ENCODE measurements at places on chromosomes 7 and 10. TPM values are rescaled to one million over a fixed set of nuclear protein-coding genes. Genes with fewer than 3 reads are reported as not detected.

DNA sequence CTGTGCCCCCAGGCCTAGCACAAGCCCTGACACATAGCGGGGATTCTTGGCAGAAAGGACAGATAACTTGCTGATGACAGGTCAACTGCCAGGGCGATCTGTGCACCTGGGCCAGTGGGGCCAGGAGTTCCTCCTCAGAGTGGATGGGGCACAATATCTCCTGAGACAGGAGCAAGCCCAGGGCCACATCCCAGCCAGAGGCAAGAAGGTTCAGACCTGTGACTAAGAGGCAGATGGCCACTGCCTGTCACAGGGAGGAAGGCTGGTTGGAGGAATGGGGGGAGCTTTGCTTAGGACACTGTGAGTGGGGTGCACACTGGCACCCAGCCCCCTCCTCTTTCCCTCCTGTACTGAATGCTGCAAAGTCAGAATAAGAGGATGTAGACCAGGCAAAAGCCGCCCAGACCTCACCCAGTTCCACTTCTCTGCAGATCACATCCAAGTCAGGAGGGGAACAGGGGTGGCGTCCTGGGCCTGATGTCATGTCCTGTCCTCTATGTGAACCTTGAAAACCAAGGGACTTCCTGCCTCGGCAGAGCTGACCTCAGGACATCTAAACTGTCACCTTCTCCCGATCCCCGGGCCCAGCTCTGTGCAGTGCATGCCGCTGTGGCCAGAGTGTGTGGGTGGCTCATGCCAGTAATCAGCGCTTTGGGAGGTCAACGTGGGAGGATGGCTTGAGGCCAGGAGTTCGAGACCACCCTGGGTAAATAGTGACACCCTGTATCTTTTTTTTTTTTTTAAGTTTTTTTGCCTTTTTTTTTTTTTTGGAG is 1.3 kb downstream of the GUSB start:
- H3K27ac ChIP-seq = peak overlapping the region; percentile 70
- peaks cover 10% of the 10 kb centered on the region for H3K4me1 ChIP-seq
- H3K27me3 ChIP-seq = no peaks in the 10 kb centered on the region
- peak; percentile 49 for DNase-seq

GPR85 gene
- total RNA-seq = not detected

GRCh38 chr10:44402465-44403195 is 17.7 kb upstream of the CXCL12 start:
- no peak overlapping the region for H3K4me3 ChIP-seq
- H3K4me1 ChIP-seq = no peaks in the 10 kb centered on the region
- no peak overlapping the region for H3K27ac ChIP-seq
- no peak for DNase-seq

SNX10 gene
- 41.8 TPM for total RNA-seq

GRCh38 chr7:106793015-106793975 is 71.8 kb upstream of the PIK3CG start:
- no peak overlapping the region for H3K27ac ChIP-seq
- peak; percentile 46 for DNase-seq
- no peak overlapping the region for H3K4me3 ChIP-seq
- peaks cover 5% of the 10 kb centered on the region for H3K36me3 ChIP-seq

DNA sequence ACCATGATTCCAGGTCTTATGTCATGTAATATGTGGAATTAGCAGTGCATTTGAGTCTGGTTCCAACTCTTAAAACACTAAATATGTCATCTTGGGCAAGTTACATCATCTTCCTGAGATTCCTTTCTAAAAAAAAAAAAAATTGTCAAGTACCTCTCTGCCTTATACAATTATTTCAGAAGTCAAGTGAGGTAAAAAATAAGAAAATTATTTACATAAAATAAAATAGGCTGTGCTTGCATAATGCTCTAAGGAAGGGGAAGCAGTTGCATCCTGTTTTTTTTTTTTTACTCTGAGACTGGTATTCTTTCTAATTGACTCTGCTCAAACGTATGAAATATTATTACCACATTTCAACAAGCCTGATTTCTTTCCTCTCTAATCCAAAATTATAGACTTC is 55.1 kb upstream of the SEMA3A start:
- no peaks in the 10 kb centered on the region for H3K4me1 ChIP-seq
- no peak overlapping the region for H3K4me3 ChIP-seq
- no peak for DNase-seq
- no peaks in the 10 kb centered on the region for H3K27me3 ChIP-seq

- peaks cover 61% of the 10 kb centered on the region for H3K4me1 ChIP-seq
- H3K27me3 ChIP-seq = no peaks in the 10 kb centered on the region
- no peak overlapping the region for H3K4me3 ChIP-seq
- peaks cover 3% of the 10 kb centered on the region for H3K36me3 ChIP-seq
- H3K27ac ChIP-seq = no peak overlapping the region
Measured at GRCh38 chr7:111108496-111108895, 17.6 kb downstream of the LRRN3 start.

DNA sequence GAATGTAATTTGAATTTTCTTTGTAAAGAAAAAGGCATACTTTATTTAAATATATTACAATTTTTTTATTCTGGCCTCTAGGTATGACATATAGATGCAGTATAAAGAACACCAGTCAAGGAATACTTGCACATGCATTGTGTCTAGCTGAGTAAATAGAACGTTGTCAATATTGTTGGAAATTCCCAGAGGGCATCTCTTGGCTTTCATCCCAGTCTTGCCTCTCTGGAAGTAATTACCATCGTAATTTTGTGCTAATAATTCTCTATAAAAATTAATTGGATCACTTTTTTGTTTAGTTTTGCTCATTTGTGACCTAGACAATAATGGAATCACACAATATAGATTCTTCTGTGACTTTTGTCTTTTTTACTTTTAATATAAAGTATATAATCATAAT is 1052.3 kb upstream of the CELF2 start:
- no peak overlapping the region for H3K27ac ChIP-seq
- no peak overlapping the region for H3K4me3 ChIP-seq
- H3K27me3 ChIP-seq = no peaks in the 10 kb centered on the region
- no peak for DNase-seq
- no peaks in the 10 kb centered on the region for H3K4me1 ChIP-seq
- H3K36me3 ChIP-seq = no peaks in the 10 kb centered on the region

DNA sequence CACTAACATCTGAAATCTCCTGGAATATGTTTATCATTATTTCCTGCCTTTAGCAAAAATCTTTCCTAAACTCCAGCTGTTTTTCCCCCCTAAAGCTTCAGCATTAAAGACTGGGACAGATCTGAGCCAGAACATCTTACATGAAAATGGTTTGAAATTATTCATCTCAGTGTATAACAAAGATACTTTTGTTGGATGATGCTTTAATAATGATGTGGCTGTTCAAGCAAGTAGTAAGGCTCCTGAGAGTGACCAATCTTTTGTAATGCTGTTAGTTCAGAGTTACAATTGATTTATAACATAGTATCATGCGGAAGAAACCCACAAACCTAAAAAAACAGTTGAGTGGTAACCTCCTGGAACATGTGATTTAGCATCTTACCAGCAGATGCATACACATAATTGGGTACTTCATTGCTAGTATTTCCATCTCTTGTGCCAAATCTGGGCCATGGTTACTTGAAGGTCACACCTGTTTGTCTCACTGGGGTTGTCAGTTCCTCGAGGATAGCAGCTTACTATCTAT is 1.5 kb downstream of the BZW2 start:
- no peaks in the 10 kb centered on the region for H3K27me3 ChIP-seq
- H3K27ac ChIP-seq = peak overlapping the region; percentile 95
- H3K4me1 ChIP-seq = peaks cover 69% of the 10 kb centered on the region
- H3K36me3 ChIP-seq = peaks cover 10% of the 10 kb centered on the region
- peak overlapping the region; percentile 94 for H3K4me3 ChIP-seq

DNA sequence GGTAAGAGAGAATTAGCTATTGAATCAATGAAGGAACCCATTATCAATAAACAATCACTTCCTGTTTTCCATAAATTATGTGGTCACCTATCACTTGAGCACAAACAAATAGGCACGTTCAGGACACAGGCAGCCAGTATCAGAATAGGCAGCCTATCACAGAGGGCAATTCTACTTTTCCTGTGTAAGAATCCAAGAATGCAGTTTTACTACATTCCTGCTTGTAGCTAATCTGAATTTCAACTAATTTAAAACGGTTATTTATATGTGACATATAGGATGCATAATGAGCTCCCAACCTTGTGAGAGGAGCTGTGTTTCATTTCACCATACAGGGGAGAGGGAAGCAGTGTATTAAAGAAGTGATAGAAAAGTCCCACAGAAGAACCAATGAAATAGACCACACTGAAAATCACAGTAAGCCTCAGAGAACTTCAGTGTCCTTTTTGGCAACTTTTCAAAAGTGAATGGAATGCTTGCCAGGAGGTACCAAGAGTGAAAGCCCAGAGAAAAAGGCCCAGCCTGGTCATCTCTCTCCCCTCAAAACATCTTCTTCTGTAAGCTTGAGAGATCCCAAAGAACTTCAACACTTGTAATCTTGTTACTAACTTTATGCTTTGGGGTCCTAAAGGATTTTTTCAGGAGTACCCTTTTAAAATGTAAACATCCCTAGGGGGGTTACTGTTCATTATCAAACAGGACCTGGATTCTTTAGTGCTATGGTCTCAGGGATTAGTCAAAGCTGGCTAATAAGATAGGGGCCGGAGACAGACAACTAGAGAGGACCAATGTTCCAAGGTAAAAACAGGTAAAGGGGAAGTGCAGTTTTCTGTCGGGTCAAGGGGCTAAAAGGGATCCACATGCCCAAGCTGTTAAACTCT is 1.3 kb downstream of the IMMP2L start:
- peak overlapping the region; percentile 89 for H3K27ac ChIP-seq
- peaks cover 14% of the 10 kb centered on the region for H3K36me3 ChIP-seq
- H3K4me1 ChIP-seq = peaks cover 46% of the 10 kb centered on the region
- no peak for DNase-seq
- peaks cover 9% of the 10 kb centered on the region for H3K27me3 ChIP-seq

DNA sequence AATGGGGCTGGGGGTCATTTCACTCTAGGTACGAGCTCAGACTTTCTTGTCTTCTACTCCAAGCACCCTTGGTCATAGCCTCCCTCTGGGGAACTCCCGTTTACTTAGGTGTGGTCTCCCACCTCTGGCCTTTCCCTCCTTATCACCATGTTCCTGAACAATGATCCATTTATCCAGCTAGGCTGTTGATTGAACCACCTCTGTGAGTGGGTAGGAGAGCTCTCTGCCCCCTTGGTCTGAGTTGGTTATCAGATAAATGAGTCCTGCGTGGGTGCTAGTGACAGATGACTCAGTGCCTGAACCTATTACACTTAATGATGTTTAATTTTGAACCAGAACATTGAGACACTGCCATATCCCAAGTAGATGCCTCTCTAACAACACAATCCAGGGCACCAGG is 9.4 kb downstream of the BLNK start:
- H3K4me3 ChIP-seq = no peak overlapping the region
- no peaks in the 10 kb centered on the region for H3K36me3 ChIP-seq
- peaks cover 7% of the 10 kb centered on the region for H3K27me3 ChIP-seq
- no peak overlapping the region for H3K27ac ChIP-seq
- H3K4me1 ChIP-seq = peaks cover under 1% of the 10 kb centered on the region

DNA sequence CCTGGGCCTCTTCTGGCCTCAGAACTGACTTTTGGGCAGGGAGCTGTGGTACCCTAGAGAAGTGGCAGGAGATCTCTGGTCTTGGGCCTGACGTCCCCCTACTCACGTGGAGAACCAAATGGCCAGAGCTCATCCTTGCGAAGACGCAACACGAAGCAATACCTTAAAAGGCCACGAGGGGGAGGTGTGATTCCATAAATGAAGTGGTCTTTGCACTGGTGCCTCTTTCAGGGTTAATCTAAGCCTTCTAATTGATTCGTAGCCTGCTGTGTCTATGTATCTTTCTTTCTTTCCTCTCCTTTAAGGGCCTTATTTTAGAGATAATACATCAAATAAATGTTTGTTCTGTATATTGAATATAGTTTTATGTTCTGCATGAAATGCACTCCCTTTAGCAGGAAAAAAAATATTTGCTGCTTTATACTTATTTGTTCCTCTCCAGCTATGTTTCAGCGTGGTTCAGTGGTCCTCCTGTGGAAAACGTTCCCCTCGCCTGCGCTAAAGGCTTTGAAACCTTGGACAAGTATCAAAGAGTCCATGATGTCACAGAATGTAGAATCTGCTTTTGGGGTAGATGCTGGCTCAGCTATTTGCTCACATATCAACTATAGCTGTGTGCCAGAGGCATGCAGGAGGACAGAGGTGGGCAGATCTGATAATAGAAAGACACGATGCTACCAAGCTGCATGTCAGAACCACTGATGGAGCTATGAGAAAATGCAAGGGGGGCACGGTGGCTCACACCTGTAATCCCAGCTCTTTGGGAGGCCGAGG is 41.0 kb downstream of the STRA8 start:
- H3K36me3 ChIP-seq = no peaks in the 10 kb centered on the region
- no peak overlapping the region for H3K27ac ChIP-seq
- no peaks in the 10 kb centered on the region for H3K4me1 ChIP-seq
- no peak overlapping the region for H3K4me3 ChIP-seq
- peaks cover 11% of the 10 kb centered on the region for H3K27me3 ChIP-seq

- no peaks in the 10 kb centered on the region for H3K27me3 ChIP-seq
- peak overlapping the region; percentile 85 for H3K27ac ChIP-seq
- peak overlapping the region; percentile 38 for H3K4me3 ChIP-seq
- peaks cover 2% of the 10 kb centered on the region for H3K36me3 ChIP-seq
Measured at GRCh38 chr10:80530251-80530650, 7.5 kb upstream of the SH2D4B start.

DNA sequence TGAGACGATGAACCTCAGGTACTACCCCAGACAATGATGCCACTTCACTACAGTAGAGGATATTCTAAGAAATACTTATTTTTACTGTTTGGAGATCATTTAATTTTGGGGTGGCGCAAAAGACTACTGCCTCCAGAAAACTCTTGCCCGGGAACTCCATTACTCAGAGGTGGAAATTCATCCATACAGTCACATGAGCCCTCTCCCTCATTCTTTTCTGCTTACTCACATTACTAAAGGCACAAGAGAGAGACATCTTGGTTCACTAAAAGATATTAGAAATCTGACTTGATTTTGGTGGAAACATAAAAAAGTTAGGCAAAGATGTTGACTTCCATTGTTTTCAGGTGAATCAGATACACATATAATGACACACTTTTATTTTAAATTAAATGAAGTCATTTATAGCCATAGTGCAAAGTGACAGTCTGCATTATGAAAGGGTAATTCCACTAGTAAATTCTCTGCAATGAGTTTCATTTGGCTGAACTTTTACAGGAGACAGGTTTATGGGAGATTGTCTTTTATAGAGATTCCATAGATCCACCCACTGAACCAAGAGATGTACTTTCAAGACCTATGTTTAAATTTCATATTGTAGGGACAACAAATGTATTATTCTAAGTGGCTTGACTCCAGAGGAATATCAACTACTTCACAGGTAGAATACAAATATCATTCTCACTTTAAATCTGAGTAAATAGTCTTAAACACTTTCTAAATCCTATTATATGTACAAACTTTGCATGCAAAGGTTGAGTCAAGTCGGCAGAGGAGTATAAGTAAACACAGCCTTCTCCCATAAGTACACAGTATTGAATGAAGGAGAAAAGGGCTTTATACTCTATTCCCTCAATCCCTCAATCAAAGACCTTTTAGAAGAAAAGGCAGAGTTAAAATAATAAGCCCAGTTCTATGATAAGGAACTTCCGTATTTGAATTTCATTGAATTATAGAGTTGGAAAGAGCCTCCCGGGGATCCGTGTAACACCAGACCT is 18.8 kb downstream of the NEBL start:
- no peaks in the 10 kb centered on the region for H3K36me3 ChIP-seq
- H3K27me3 ChIP-seq = no peaks in the 10 kb centered on the region
- H3K4me1 ChIP-seq = no peaks in the 10 kb centered on the region
- H3K27ac ChIP-seq = no peak overlapping the region
- H3K4me3 ChIP-seq = no peak overlapping the region

GRCh38 chr10:69648461-69648860 is 18.4 kb downstream of the FAM241B start:
- no peak for DNase-seq
- H3K4me1 ChIP-seq = peaks cover 7% of the 10 kb centered on the region
- no peaks in the 10 kb centered on the region for H3K27me3 ChIP-seq
